ENCODE measurements at places on chromosomes 13 and 19. TPM values are rescaled to one million over a fixed set of nuclear protein-coding genes. Genes with fewer than 3 reads are reported as not detected.

DNA sequence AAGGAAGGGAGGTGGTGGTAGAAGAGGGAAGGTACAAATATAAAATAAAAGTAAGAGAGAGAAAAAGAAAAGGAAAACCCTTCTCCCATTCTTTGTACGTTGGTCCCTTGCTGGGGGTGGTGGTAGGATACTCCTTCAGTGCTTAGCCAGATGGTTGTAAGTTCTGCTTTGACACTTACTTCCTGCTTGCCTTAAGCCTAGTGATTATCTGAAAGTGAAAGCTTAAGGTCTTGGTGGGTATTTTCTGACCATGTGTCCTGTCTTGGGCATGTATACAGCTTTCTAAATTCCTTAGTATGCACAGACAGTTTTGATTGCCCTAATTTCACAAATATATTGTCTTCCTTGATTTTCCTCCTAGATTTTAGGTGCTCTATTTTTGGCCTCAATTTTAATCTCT lies 314.8 kb downstream of the PCDH17 start:
- no peak for DNase-seq

- no peak for DNase-seq
Measured at GRCh38 chr13:34931572-34931971, 10.5 kb upstream of the NBEA start.

DNA sequence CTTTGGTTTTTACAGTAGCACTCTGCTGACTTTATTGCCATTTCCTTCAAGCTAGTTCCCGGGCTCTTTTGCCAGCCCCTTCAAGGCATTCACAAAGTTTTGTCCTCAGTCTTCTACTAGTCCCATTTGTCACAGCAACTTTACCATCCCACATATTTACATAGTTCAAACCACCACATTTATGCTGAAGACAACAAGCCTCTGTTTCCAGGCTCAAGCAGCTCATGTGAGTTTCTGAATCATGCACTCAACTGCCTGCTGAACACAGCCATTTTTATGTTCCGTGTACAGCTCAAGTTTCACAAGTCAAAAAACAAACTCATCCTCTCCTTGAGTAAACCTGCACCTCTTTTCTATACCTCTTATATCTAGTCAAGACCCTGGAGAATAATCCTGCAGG lies 977.0 kb upstream of the SLC10A2 start:
- DNase-seq: no peak

DNA sequence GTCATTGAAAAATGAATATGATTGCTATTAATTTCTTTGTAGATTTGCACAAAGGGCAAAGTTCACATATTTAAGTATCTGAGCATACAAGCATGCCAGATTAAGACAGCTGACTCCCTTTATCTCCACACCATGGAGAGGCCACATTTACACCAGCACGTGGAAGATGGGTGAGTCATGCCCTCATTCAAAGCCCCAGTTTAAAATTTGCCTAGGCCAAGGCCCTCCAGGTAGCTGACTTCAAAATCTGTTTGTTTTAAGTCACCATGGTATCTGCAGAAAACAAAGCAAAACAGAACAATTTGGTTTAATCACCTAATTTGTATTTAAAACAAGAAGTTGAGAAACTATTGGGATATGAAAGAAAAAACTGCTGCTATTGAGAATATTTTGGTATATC lies 109.2 kb downstream of the ESD start:
- peak; percentile 75 for DNase-seq

GRCh38 chr19:13993590-13994300 lies 12.4 kb downstream of the RFX1 start:
- DNase-seq: no peak

DNA sequence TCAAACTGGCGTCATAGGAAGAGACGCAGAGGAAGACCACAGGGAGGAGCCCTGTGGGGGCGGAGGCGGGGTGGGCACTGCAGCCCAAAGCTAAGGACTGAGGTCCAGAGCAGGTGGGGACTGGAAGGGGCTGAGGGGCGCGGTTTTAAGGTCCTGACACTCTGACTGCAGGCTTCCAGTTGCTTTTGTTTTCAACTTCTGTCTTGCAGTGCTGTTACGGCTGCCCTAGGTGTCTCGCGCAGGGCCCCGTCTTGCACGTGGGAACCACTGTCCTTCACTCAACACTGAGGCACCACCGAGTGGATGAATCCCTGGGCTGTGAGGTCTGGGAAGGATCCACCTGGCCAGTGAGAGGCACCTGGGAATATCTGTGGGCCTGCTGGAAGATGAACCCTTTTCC lies 76.0 kb downstream of the TEX29 start:
- no peak for DNase-seq

- DNase-seq: no peak
Measured at GRCh38 chr19:35278578-35279284, 3.6 kb upstream of the HAMP start.

MIA gene
- 1.1 TPM for total RNA-seq

- no peak for DNase-seq
Measured at GRCh38 chr19:1131718-1132551, 28.1 kb downstream of the GPX4 start.

FPR1 gene
- total RNA-seq: not detected

SIGLEC12 gene
- not detected for total RNA-seq

DNA sequence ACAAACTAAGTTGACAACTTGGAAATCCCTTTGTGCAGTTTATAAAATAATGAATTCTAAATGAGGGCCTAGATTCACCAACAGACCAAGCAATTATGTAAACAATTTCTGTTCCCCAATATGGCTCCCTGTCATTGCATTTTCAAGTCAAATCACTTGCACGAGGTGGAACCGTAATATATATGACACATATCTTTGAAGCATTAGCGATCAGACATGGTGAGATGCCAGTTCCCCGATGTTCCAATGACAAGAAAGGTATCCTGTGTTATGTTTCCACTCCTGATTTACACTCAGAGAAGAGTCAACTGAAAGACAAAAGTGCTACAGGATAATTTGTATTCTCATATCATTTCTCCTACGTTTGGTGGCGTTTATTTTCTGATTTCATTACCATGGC lies 108.5 kb upstream of the TDRD3 start:
- no peak for DNase-seq

RNF225 gene
- total RNA-seq: 0.73 TPM

GRCh38 chr19:18174983-18175382 lies 1.4 kb downstream of the IFI30 start:
- no peak for DNase-seq

GRCh38 chr19:45599286-45599685 lies 2.7 kb downstream of the GPR4 start:
- no peak for DNase-seq

- no peak for DNase-seq
Measured at GRCh38 chr13:106042996-106043581, 492.4 kb downstream of the EFNB2 start.

- no peak for DNase-seq
Measured at GRCh38 chr13:100440751-100441425, 147.7 kb downstream of the GGACT start.

GRCh38 chr13:45468635-45469034 lies 3.9 kb downstream of the COG3 start:
- no peak for DNase-seq

DNA sequence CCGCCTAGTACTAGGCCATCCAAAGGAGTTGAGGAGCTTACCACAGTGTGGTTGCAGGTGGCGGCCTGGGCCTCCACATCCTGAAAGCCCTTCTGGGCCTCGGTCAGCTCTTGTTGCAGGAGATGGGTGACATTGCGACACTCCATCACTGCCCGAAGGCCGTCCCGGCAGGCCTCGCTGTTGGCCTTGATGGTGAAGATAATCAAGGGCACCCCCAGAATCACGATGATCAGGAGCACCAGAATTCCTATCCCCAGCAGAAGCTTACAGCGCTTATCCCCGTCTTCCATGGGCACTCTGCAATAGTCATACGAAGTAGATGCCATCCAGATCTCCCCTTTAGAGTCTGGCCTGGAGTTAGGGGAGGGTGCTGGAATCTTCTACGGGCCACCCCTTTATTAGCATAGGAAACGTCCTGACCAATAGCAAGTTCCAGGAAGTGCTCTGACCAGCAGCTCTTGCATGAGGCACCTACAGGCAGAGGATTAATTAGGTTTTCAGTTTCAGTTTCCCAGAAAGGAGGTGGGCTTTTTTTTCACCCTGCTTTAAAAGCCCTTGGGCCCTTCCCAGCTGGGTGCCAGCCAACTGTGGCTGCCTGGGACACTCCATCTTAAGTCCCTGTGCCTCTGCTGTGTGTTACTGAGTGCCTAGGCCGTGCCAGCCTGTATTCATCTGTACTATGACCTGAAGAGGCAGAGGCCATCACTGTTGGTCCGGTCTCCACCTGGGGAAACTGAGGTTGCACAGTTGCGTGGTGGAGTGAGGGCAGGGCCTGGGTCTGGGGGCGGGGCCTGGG lies at the start of gene BST2:
TSS of gene BST2 (minus strand) at position 381 of the 796 bp plus-strand sequence. CDS start at position 326, 55 bp downstream.
- peak; percentile 74 for DNase-seq

DNA sequence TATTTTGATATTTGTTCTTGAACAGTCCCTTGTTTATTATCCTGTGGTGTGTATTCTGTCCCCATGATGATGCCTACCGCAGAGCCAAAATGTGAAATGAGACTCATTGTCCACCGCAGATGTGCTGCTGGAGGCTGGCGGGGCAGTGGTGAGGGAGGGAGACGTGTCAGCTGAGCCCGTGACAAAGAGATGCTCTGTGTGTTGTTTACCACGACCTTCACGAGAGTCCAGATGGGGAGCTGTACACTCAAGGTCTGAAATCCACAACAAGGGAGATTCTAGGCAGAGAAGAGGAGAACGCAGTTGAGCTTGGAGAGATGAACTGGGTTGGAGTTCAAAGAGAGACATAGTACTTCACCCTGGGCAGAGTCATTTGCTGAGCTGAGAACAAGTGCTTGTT lies 20.8 kb upstream of the AMER2 start:
- DNase-seq: no peak

LSM7 gene
- 141 TPM for total RNA-seq

DNA sequence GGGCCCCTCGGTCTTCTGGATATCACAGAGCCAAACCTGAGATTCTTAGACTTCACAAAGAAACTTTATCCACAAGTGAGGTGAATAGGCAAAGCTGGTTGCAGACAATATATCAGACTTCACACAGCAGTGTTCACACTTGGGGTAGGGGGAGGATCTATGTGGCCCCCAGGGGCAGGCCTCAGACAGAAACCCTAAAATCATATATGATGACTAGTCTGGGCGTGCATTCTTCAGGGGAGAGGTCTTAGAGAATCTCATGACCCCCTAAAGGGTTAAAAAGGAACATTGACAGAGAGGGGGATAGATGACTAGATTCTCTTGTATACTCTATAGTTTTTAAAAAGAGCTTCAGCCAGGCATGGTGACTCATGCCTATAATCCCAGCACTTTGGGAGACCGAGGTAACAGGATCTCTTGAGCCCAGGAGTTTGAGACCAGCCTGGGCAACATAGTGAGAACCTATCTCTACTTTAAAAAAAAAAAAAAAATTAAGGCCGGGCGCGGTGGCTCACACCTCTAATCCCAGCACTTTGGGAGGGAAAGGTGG lies 2.8 kb downstream of the TYROBP start:
- no peak for DNase-seq

GRCh38 chr13:51249770-51250741 lies 27.9 kb downstream of the FAM124A start:
- DNase-seq: no peak

DNA sequence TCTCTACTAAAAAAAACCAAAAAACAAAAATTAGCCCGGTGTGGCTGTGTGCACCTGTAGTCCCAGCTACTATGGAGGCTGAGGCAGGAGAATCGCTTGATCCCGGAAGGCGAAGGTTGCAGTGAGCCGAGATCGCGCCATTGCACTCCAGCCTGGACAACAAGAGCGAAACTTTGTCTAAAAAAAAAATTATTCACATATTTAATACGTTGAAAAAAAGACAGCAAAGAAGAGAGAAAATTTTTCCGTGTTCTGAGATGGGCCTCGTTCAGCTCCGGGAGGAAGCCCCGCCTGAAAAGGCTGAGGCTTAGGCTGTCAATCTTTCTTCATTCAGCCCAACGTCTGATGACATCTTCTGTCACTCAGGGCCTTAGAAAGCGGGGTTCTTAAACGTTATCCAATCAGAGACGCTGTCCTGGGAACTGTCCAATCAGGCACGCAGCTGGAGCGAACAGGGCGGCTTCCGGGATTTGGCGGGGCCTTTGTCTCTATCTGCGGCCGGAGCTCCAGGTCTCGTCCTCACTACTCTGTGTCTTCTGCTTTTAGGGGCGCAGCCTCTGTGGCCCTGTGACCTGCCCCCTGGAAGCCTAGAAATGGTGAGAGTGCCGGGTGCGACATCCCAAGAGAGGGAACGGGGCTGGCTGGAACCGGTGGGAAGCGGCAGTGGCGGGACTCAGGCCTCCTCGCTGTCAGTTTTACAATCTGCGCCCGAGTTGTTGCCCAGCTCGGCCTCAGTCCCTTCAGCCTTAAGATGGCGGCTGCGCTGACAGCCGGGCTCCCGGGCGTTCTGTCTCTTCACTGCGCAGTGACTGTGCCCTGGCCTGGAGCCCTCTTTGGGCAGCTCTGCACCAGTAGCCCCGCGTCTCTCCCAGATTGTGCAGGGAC lies at the start of gene ZNF726:
TSS of gene ZNF726 (plus strand) at position 485 of the 885 bp plus-strand sequence. CDS start at position 594, 109 bp downstream.
- DNase-seq: no peak

C1QTNF9 gene
- not detected for total RNA-seq

GRCh38 chr19:38975214-38975860 lies at the start of gene FBXO17:
Gene FBXO17, minus strand, starts transcription at chr19:38975742. Its CDS starts 25,423 bp downstream, at chr19:38950319.
- peak; percentile 75 for DNase-seq

GRCh38 chr19:44692379-44692721 lies 6.6 kb upstream of the CEACAM16 start:
- no peak for DNase-seq

MYBPC2 gene
- 0.91 TPM for total RNA-seq

KIR3DL2 gene
- total RNA-seq: not detected

DNA sequence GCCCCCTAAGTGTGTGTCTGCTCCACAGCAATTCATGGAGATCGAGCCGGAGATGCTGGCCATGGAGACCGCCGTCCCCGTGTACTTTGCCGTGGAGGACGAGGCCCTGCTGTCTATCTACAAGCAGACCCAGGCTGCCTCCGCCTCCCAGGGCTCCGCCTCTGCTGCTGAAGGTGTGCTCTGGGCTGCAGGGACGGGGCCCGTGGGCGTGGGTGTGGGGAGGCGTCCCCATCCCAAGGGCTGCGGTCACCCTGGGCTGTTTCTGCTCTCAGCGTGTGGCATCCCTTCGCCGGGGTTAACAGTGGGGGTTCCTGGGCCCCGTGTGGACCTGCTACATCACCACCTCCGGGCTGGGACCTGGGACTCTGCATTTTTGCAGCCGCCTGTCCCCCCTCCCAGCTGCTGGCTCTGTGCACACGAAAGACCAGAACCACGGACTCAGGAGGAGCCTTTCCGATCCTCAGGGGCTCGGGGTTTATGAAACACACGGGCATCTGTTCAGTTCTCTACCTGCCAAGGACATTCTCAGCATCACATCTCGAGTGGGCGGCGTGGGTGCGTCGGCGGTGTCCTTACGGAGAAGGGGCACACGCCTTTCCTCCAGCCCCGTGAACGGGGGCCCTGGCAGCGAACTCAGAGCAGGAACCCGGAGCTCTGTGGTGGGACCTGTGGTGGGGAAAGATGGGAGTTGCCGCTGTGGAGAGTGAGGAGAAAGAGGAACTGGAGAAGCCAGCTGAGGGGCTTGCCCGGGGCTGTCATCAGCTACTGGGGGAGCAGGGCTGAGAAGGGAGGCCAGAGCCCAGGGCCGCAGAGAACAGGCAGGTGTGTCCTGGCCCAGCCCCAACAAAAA lies 7.8 kb downstream of the NCLN start:
- no peak for DNase-seq

Measured in Caco-2 (cell line).